ENCODE measurements at places on chromosomes 11 and 22.

GRCh38 chr22:45155050-45155840 lies 8.5 kb upstream of the NUP50 start:
- peak; percentile 12 for DNase-seq

DNA sequence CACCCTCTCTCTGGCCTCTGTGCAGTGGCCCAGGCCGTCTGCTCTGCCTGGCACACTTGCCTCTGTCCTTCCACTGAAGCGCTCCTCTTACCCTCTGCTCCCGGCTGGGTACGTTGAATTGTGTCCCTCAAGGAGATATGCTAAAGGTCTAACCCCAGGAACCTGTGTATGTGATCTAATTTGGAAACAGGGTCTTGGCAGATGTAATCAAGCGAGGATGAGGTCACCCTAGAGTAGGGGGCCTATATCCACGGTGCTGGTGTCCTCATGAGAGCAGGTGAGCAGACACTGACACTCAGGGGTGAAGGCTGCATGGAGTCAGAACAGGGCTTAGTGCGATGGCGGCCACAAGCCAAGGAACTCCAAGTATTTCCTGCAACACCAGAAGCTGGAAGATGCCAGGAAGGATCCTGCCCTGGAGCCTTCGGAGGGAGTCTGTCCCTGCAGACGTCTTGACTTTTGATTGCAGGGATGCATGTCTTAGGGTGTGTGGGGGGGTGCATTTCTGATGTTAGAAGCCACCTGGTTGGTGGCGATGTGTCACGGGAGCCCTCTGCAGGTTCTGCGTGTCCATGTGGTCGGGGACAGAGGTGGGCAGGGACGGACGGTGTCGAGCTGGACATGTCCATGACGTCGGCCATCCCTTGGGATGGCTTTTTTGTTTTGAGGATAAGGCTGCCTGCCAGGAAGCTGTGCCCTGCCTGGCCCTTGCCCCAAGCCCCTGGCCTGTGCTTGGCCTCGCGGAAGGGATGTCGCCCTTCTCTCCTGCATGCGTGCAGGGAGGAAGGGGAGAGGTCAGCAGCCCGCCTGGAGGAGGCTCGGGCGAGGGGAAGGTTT lies 68.6 kb downstream of the LRP5 start:
- no peak for DNase-seq

- no peak for DNase-seq
Observed at GRCh38 chr11:35066783-35067423, 72.1 kb upstream of the CD44 start.

DNA sequence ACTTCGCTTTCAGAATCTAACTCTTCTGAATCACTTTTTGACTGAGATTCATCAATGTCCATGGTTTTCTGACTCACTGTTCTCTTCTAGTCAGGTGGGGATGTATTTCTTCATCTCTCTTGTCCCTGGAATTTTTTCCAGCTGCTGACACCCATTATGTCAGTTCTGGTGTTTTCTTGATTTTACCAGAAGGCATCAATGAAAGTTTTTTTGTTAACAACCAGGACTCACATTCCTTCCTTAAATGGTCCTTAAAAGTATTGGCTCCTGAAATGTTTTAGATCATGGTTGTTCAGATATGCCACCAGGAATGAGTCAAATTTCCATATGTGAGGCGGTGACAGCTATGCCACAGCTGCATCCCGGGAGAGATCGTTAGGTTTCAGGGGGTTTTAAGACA lies 12.9 kb downstream of the MICAL2 start:
- DNase-seq, result no peak

DNA sequence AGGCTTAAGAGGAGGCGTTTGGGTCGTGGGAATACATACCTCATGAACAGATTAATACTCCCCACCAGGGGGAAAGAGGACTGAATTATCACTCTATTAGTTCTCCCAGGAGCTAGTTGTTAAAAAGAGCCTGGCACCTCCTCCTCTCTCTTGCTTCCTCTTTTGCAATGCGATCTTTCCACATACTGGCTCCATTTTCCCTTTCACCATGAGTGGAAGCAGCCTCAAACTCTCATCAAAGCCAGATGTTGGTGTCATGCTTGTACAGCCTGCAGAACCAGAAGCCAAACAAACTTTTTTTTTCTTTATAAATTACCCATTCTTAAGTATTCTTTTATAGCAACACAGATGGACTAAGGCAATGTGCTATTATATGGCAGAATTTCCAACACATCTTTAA lies 258.5 kb downstream of the FAM76B start:
- DNase-seq, result peak; percentile 67

DNA sequence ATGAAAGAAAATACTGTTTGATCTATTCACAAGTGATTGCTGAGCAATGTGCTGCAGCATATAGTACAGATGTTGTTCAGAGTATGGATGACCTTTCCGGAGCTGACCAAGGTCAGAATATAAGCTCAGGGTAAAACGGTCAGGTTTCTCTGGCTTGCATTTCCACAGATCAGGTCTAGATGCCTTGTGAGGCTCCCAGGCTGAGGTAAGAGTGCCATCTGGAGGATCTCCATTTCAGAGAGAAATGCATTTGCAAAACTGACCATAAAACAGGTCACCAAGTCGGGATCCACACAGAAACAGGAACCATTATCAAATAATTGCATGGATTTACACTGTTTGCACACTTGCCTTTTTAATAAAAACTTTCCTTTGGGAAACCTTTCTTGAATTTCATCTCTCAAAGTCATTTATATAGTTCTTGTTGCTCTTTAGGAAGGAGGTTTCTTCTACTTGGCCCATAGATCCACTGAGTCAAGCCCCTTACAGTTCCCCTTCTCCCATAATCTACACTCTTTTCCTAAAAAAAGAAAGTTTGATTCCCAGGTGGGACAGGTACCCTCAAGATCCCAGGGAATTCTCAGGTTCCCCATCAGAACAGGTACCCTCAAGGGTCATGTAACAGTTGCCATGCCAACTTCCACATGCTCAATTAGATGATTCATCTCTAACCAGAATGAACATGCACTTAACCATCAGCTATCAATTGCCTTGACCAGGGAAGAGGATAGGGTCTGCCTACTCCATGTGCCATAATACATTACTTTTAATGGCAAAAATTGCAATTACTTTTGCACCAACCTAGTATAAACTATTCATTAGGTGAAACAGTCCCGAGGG lies 25.0 kb upstream of the TMPRSS5 start:
- DNase-seq, result no peak

GRCh38 chr11:44578279-44578678 lies 12.8 kb downstream of the CD82 start:
- DNase-seq, result peak; percentile 49

- no peak for DNase-seq
Observed at GRCh38 chr22:36055376-36056295, 27.0 kb upstream of the RBFOX2 start.

GRCh38 chr11:114010931-114011330 lies 36.0 kb downstream of the HTR3A start:
- no peak for DNase-seq

DNA sequence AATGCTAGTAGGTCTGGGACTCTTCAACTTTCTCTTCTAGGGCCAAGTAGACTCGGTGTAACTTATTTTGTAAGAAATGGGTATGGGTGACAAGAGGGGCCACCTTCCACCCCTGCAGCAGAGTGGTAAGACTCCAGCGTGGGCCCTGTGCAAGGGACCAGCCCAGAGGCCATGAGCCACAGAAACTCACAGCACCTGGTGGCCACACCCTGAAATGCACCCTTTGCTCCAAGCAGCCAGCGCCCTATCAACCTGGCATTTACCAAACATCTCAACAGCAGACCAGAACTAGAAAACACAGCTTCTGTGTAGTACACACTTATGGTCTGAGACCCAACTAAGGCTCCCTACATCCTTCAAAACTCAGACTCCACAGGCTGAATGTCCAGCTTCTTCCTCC lies 5.7 kb downstream of the CDCA5 start:
- peak; percentile 23 for DNase-seq

DNA sequence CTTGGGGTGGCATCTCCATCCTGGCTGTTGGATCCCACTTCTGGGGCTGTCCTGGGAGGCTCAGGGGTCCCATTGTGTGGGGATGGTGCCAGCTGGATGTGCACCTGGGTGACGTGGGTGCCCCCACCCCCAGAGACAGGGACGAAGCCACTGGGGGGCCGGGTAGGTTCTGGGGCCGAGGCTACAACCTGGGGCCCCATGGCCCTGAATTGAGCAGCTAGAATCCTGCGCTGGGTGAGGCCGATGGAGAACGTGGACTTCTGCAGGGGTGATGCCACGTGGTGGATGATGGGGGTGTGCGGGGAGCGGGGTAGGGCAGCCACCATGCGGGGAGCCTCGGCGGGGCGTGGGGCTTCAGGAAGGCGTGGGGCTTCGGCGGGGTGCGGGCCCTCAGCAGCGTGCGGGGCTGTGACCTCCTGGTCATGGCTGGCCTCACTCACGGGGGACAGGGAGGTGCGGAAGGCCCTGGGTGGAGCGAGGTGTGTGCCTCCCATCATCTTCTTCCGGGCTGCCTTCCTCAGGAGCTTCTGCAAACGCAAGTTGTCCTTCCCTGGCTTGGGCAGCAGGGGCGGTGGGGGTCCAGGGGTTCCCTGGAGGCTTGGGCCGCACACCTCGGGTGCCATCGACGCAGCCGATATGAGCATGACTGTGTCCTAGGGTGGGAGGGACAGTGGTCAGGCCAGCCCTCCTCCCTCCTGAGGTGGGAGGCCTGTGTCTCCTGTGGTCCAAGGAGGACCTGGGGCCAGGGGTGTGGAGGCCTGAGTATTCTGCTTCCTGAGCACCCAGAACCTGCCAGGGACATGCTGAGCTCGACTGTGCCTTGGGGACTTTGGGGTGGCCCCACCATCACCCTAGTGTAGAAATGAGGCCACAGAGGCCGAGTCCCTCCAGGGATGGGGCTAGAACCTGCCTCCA lies 1.5 kb downstream of the PRR33 start:
- DNase-seq, result peak; percentile 19

GRCh38 chr22:17097701-17098100 lies 12.9 kb downstream of the IL17RA start:
- DNase-seq, result no peak

DNA sequence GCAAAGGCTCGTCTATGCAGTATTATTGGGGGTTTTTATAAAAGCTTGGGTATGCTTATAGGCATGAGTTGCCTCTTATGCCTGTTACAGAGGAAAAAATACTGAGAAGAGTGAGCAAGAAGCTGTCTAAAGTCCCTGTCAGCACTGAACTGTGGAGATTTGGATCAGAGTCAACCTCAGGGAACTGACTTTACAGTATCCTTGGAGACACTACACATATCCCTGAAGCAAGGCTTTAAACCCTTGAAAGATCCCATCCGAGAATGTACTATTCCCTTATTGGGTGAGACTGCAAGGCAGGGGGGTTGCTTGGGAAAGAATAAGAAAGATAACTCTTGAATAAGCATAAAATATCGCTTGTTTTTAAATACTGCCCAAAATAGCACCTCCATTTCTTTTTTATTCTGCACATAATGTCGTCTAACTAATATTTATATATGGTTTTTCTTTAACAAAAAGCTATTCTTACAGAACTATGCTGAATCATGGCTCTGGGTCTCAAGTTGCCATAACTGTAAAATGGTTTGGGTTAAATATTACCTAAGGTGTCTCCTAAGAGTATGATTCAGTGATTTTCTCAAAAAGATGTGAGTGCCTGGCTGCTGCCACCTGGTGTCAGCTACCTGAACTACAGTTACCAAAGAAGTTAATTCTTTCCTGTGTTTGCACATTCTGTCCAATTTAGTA lies 1062.8 kb downstream of the DLG2 start:
- DNase-seq, result peak; percentile 4
